CD4-positive, alpha-beta T cell treated with Interleukin-6 at 100 ng/mL for 8 hours (primary cell): ENCODE measurements at places on chromosomes 2 and 18.
A peak's percentile ranks its signal among the peaks of the same experiment; 100 is the strongest.

GRCh38 chr2:151297882-151298281 lies 8.4 kb upstream of the NMI start:
- no peak for DNase-seq

GRCh38 chr2:100184055-100184737 lies 41.8 kb upstream of the AFF3 start:
- DNase-seq, result no peak

DNA sequence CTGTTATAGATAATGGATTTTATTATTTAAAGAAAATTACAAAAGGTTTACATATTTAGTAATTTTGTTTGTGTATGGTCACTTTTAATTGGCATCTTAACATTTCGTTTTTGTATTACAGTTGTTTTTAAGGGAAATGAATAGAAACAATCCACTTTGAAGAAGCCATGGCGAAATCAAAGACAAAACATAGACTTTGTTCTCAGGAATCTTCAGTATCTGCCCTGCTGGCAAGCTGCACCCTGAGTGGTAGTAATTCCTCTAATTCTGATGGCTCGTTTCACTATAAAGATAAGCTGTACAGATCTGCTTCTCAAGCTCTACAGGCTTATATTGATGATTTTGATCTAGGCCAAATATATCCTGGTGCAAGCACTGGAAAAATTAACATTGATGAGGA lies 2.7 kb downstream of the C18orf54 start:
- no peak for DNase-seq

DNA sequence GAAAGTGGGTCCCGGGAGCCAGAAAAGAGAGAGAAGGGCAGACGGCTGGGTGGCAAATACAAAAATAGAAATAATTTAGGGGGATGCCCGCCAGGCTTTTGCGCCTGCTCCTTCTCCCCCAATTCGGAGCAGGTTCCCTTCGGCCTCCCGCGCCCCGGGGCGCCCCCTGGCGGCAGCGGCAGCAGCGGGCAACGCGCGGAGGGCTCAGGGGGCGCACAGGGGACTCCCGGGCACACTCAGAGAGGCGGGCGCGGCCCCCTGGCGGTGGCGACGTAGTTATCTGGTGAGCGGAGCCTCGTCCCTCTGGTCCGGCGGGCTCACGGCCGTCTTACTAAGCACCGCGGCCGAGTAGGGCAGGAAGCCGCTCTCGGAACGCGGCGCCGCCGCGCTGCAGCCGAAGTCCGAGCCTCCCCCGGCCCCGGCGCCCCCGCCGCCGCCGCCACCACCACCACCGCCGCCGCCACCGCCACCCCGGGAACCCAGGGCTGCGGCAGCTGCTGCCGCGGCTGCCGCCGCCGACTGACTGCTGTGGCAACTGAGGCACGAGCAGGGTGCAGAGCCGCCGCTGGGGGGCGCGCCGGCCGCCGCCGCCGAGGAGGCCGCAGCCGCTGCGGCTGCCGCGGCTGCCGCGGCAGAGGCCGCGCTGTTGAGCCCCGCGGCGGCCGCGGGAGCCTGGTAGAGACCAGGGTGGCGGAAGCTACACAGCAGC lies 3.8 kb downstream of the EVX2 start:
- no peak for DNase-seq

GRCh38 chr18:55588111-55588869 lies at the start of gene TCF4:
TCF4 (minus strand) TSS chr18:55588192; CDS start chr18:55587116, 1,076 bp downstream.
- no peak for DNase-seq

- DNase-seq, result no peak
These were observed 50.8 kb downstream of the PTPRM start for GRCh38 chr18:7617738-7618422.

GRCh38 chr2:240795454-240795853 lies 24.6 kb downstream of the KIF1A start:
- DNase-seq, result no peak

- DNase-seq, result no peak
These were observed 142.7 kb downstream of the SCG2 start for GRCh38 chr2:223459328-223459939.

GRCh38 chr18:57362714-57363113 lies 10.4 kb downstream of the ST8SIA3 start:
- no peak for DNase-seq

GRCh38 chr2:231482806-231483391 lies 18.6 kb upstream of the NCL start:
- DNase-seq, result peak; percentile 67

GRCh38 chr18:58866066-58866772 lies 1.5 kb downstream of the ZNF532 start:
- no peak for DNase-seq

DNA sequence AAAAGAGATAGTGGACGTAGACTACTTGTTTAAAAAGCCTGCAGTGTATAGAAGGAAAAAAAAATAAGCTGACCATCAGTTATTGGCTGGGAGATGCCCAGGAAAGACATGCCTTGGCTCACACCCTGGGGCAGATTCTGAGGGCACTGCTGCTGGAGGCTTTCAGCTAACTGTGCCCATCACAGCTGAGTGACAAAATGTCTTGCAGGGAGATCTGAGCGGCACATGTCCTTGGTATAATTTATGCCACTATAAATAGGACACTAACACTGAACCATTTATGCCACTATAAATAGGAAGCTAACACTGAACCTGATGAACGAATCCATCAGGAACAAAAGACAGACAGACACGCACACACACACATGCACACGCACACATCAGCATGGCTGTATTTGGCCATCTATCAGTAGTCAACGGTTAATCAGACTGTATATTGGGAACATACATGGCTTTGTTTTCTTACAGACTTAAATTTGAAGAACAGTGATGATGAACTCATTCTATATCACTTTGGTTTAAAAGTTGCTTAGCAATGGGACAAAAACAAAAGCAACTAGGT lies 68.2 kb upstream of the NOSTRIN start:
- no peak for DNase-seq

DNA sequence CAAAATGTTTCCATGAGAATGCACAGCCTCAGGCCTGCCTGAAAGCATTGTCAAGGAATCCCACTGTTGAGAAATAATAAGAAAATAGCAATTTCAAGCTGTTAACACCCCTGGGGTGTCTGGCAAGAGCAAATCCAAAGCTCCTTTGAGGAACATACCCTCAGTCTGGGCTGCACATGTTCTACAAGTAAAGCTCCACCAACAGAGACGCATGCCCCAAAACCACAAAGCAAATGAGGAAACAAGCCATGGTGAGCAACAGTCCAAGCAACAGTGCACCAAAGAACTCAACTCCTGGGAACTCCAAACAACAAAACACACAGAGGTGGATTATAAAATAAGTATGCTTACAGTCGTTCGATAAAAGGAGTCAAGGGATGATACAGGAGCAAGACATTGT lies 40.3 kb downstream of the CYP27C1 start:
- no peak for DNase-seq

- peak; percentile 58 for DNase-seq
These were observed 245.0 kb upstream of the FN1 start for GRCh38 chr2:215680605-215681598.

- no peak for DNase-seq
These were observed 266.7 kb upstream of the HDAC4 start for GRCh38 chr2:239667431-239667985.

GRCh38 chr18:12377556-12378197 lies 650 bp upstream of the AFG3L2 start:
- no peak for DNase-seq

GRCh38 chr2:144211826-144212225 lies 308.1 kb downstream of the ZEB2 start:
- DNase-seq, result no peak

DNA sequence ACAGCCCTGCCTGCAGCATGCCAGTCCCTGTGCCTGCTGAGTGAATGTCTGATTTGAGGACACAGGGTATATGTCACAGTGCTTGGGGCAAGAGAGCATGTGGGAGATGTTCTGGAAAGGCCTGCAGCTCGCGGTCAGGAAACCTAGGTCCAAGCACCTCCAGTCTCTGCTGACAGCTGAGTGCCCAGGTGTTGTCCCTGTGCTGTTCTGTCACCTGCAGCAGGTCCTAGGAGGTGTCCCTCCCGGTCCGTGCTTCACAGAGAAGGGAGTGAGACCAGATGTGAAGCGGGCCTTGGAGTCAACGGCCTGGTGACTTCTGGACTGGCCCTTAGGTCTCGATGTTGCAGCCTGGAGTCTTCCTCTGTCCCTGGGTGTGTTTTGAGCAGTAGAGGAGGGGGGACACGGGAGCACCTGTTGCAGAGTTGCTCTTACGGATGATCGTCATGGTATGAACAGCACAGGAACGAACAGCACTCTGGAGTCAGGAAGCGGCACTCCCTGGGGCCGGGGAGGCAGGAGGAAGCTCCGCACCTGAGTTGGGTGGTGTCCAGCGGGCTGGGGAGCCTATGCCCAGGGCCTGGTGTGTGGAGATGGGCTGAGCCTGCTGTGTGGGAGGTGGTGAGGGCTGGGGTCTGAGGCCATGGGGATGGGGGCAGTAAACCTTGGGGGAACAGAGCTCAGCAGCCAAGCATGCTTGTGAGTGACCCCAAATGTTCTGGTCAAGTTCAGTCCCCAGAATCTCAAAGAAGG lies 21.6 kb upstream of the ARHGEF4 start:
- DNase-seq, result no peak

DNA sequence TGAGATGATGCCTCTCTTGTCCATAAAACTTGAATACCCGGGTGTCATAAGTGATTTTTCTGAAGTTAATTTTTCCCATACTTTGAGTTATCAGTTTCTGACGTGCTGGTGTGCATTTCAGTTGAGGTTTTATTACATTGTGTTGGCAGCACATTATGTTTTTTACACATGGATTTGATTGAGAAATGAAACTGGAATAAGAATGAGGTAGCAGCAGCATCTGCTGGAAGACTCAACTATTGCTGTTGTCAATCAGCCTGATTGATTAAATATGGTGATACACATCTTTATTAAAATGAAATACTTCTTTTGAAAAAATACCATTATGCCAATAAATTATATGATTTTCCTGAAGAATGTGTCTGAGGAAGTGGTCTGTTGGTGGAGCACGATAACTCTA lies 60.5 kb downstream of the INSIG2 start:
- DNase-seq, result no peak

DNA sequence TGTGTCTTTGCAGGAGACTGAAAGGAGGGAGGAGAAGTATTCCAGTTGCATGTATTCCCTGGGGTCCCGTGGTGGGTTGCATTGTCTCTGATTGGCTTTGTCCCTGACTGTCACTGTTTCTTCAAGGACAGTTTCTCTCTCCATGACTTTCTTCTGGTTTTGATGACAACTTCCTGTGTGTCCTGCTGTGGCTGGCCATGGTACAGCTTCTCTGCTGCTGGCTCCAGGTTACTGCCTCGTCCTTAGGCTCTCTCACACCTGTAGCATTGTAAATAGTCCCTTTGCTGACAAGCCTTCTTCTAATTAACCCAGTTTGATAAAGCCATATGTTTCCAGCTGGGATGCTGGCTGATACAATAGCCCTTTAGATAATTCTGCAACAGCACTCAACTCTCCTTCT lies 129.0 kb downstream of the LPIN1 start:
- no peak for DNase-seq

DNA sequence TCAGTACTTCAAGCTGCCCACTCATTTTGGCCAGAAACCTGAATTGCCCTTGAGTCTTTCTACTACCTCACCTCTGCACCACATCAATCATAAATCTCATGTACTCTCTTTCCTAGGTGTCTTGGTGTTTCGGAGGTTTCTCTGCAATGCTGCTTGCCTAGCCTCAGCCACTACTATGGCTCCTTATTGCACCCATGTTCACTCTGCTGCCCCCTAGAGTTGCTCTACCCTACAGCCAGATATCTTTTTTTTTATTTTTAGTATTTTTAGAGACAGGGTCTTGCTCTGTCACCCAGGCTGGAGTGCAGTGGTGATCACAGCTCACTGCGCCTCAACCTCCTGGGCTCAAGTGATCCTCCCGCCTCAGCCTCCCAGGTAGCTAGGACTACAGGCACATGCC lies 413.0 kb downstream of the PTPRM start:
- DNase-seq, result no peak

DNA sequence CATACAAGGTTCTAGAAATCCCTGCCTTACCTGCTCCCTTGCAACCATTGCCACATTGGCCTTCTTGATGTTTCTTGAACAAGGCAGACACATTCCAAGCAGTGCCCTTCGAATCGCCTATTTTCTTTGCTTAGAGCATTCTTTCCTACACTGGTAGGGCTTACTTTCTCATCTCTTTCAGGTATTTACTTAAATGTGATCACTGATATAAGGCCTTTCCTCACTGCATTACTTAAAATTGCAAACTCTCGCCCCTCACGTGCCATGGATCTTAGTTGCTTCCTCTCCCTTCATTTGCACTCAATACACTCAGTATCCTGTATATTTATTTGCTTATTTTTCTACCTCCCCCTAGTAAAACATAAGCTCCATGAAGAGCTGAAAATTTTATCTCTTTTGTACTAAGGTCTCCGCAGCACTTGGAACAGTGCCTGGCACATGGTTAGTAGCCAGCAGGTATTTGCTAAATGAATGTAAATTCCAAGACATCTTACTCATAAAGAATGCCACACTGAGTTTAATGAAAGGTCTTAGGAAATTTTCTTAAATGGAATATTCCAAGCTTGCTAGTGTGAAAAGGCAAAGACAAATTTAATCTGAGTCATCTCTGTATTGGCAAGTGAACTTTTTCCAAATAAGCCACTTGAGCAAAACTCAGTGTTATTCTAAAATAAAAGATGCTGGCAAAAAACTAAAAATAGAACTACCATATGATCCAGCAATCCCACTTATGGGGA lies 42.4 kb upstream of the FIGN start:
- DNase-seq, result no peak

- DNase-seq, result no peak
These were observed 355.3 kb upstream of the NRXN1 start for GRCh38 chr2:51387235-51387634.

DNA sequence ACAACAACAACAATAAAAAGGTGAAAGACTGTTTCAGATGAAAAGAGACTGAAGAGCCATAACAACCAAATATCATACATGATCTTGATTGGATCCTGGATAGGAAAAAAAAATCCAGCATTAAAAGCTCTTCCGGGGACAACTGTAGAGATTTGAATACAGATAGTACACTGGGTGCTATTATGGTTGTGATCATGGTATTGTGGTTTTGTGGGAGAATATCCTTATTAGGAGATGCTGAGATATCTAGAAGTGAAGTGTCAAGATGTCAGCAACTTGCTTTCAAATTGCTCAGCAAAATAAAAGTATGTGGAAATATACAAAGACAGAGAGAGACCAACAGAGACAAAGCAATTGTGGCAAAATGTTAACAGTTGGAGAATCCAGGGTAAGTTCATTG lies 15.5 kb upstream of the SPATA3 start:
- DNase-seq, result no peak

GRCh38 chr2:234308813-234309195 lies 188.1 kb downstream of the ARL4C start:
- DNase-seq, result peak; percentile 83

DNA sequence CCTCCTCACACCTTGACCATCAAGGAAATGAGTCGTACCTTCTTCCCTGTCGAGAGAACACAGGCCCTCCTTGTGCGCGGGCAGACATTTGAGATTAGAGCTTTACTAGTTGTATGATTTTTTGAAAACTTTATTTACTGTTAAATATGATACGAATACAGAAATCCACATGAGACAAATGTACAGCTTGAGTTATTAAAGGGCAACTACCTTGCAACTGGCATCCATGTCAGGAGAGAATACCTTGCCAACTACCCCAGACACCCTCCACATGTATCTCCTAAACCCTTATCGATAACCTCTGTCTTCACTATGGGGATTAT lies 28.3 kb downstream of the KLHL23 start:
- no peak for DNase-seq

GRCh38 chr2:137056704-137057103 lies 291.4 kb downstream of the THSD7B start:
- DNase-seq, result no peak
